ENCODE measurements at places on chromosomes 2 and 18.

GRCh38 chr2:168075446-168075845 is 171.9 kb downstream of the STK39 start:
- DNase-seq: no peak

DNA sequence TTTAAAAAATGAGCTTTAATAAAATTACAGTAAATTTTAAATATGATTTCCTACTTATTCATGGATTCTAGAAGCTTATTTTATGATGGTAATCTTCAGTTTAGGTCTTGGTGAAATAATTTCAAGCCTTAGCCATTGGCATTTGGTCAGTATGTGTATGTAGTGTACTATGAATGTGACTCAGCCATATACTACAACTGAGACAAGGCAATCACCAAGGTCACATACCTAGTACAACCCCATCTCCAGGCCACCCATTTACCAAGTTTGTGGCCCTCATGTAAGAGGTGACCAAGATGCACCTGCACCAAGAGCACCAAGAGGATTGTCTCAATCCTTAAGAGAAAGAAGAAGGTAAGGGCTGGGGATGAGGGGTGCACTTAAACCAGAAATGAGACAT is 54.8 kb upstream of the FRZB start:
- no peak for DNase-seq

DNA sequence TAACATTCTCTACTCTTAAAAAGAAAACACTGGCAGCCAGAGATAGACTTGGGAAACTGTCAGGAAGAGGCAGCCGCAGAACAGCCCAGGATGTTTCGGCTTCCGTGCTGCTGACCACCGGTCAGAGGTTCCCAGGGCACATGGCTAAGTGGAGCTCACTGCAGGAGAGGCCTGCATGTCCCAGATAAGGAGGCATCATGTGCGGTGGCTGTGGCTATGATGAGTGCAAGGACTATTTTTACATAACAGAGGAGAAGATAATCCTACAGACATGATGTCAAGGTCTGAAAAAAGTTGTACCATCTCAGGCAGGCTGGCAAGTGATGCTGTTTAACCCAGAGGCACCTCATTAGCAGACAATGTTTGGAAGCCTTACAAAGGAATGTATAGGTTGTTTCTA is 252.3 kb downstream of the CYRIA start:
- DNase-seq: no peak

DNA sequence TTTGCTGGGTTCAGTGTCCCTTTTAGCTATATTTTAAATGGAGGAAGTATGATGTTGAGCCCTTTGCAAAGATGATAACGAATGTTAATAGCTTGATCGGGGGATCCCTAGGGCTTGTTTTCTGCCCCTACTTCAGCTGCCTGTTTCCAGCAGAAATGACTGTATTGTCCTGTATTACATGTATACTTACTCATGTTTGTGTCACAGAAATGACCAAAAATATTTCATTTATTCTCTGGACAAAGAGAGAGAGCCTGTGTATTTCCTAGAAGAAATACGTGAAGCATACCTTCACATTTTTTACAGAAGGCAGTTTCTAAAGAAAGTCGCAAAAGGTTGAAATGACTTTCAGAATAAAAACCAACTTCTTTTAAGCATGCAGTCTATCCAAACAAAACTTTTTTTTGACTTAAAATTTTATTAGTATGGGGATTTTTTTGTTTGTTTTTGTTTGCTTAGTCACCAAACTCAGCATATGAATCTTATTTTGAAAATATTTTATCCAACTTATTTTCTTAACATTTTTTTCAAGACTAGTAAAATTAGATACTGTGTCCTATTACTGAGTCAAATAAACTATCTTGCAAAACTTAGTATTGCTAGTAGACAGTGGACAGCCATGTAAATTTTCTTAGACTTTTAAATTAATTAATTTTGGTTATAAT is 68.9 kb downstream of the PTRHD1 start:
- no peak for DNase-seq

GRCh38 chr2:20211860-20212458 is 13.0 kb downstream of the SDC1 start:
- no peak for DNase-seq

DNA sequence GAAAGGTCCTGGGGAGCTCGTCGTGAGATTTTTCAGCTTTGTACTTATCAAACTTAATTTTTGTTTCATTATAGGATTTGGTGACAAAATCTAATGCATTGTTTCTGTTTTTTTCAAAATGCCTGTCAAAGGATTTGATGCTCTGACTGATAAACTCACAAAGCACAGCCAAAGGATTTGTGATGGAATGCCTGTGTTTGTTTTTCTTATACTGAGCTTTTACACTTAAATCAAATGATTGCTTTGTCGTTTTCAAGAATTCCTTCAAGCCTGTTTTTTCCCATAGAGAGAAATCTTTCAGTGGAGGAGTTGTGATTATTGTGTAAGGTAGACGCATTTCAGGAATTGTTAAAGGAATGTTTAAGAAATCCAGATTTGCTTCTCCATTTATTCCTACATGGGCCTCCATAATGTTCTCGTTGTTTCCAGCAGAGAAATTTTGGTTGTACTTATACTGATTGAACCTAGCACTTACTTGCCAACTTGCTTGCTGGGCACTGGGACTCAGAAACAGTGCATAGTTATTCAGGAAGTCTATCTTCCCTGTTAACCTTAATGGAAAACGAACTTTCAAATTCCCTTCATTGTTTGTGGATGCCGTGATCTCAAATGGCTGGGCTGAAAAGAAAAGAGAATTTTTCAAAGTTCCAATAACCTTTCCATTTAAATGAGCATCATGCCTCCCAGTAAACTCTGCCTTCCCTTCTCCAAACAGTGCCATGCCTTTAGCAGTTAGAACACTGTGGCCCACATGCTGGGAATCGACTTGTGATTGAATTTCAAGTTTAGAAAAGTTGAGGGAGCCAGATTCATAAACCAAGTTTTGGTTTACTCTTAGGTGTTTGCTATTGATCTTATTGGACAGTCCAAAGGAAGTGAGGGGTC is 36.5 kb downstream of the APOB start:
- DNase-seq: no peak

DNA sequence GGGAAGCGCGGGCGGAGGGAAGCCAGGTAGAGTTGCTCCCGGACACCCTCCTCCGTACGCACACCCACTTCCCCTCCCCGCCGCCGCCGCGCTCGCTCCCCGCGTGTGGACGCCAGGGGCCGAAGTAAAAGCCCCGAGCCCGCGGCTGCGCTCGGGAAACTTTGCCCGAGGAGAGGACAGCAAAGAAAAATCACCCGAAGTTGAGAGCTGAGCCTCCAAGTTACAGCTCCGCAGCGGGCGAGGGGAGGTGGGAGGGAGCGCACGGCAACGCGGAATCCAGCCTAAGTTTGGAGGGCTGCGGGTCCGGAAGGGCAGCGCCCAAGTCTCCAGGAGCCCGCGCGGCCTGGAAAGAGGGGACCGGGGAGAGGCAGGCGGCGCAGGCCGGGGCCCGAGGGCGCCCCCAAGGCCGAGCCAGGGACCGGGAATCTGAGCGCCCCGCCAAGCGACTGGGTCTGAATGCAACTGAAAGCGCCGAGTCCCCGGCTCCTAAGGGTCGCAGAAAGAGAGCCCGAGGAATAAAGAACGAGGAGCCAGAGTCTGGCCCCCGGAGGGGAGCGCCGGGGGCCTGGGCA is 706 bp upstream of the BCL11A start:
- peak; percentile 70 for DNase-seq

GRCh38 chr2:166167449-166167848 is 39.6 kb upstream of the SCN1A start:
- DNase-seq: no peak

DNA sequence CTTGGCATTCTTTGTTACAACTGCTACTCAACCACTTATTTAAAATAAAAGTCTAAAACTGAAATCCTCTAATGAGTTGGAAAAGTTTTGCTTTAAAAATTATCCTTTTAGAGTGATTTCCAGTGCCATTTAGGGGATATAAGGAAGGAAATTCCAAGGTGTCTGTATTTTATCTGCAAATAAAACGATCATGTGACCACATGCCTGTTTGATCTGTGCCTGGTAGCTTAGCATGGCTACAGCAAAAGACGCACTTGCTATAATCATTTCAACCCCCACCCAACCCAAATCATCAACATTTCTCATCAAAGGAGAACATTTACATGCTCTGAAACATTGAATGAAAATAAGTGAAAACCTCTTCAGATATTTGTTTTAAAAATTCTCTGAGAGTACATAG is 615.1 kb downstream of the IRS1 start:
- no peak for DNase-seq

DNA sequence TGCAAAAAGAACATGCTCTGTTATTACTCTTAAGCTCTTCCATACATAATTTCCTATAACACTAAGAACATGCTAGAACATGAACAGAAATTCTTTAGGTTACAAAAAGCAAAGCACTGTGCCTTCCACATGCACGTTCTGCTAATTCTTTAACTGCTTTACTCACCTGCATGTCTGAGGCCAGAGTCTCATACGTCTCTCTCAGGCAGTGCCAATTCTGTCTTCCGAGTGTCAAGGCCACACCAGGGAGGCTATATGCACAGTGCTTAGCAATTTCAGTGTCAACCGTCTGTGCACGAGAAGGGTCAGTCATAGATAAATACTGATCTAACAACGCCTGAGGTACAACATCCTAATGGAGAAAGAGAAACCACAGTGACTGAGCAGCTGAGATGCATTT is 55.1 kb downstream of the PPP4R1 start:
- no peak for DNase-seq

GRCh38 chr2:17148407-17149145 is 369.7 kb downstream of the RAD51AP2 start:
- no peak for DNase-seq

- no peak for DNase-seq
Measured at GRCh38 chr2:20355131-20355530, 4.5 kb upstream of the PUM2 start.

DNA sequence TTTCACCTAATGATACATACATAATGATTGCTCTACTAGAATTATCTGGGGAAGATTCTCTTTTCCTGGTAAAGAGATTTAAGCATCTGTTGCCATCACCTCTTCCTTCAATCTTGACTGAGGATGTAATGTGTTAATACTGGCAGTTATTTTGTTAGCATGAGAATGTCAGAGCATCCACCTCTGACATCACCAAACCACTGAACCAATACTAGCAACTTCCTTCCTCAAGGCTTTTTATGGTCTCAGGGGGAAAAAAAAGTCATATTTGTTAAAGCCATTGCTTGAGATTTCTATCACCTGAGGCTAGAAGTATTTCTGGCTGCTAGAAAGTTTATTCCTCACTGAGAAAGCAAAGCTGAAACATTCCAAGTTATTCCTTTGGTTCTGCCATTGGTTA is 48.5 kb downstream of the DSEL start:
- DNase-seq: no peak

DNA sequence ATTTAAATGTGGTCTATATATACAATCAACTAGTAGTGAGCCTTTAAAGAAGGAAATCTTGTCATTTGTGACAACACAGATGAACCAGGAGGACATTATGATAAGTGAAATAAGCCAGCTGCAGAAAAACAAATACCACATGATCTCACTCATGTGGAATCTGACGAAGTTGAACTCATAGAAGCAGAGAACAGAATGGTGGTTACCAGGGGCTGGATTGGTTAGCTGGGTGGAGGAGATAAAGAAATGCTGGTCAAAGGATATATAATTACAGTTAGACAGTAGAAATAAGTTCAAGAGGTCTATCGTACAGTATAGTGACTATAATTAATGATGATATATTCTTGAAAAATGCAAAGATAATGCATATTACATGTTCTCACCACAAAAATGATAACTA is 267.9 kb downstream of the FBXO15 start:
- no peak for DNase-seq

GRCh38 chr2:80365762-80366161 is 61.2 kb upstream of the LRRTM1 start:
- DNase-seq: no peak

GRCh38 chr18:7566244-7566566 is 911 bp upstream of the PTPRM start:
- DNase-seq: no peak

- no peak for DNase-seq
Measured at GRCh38 chr18:48293954-48294898, 115.0 kb downstream of the ZBTB7C start.

Measured in stimulated activated naive B cell treated with anti-CD40 and anti-IgM and Interleukin-4, amounts not matched to agents 10 μg/mL and 1 μg/mL and 100 μg/mL, for 72 hours (primary cell).